Sigmoid colon (tissue), 7 donors: ENCODE measurements at places on chromosomes 4 and X. TPM values are rescaled to one million over a fixed set of nuclear protein-coding genes. Genes with fewer than 3 reads are reported as not detected.

The SSX2 gene
- not detected for polyA plus RNA-seq

The OTUD6A gene
- not detected for polyA plus RNA-seq

The FRG2 gene
- polyA plus RNA-seq = not detected

The CYLC1 gene
- polyA plus RNA-seq = not detected

The TMEM154 gene
- polyA plus RNA-seq = 3.2 TPM

The SHOX gene
- polyA plus RNA-seq = 0.23 TPM

The FAM184B gene
- polyA plus RNA-seq = under 0.01 TPM

The RBM46 gene
- not detected for polyA plus RNA-seq

The CXorf65 gene
- not detected for polyA plus RNA-seq

The CLIC2 gene
- polyA plus RNA-seq = 9.0 TPM

The PAGE2 gene
- polyA plus RNA-seq = not detected

The AMER1 gene
- 2.5 TPM for polyA plus RNA-seq

The F9 gene
- polyA plus RNA-seq = not detected

The HERC6 gene
- polyA plus RNA-seq = 7.4 TPM

The PLP1 gene
- polyA plus RNA-seq = 1.6 TPM

The TBC1D9 gene
- polyA plus RNA-seq = 5.4 TPM

The TMEM156 gene
- polyA plus RNA-seq = 9.1 TPM

The MAP7D3 gene
- 3.0 TPM for polyA plus RNA-seq
